ENCODE measurements at places on chromosomes 2 and 18.

GRCh38 chr2:62032096-62032495, 126.6 kb downstream of the COMMD1 start:
- DNase-seq: no peak

GRCh38 chr2:12709207-12709522, 7.6 kb upstream of the TRIB2 start:
- DNase-seq: no peak

- no peak for DNase-seq
These were observed 31.4 kb downstream of the FOSL2 start for GRCh38 chr2:28423856-28424605.

- no peak for DNase-seq
These were observed 192.5 kb downstream of the SMAD2 start for GRCh38 chr18:47737956-47738355.

GRCh38 chr18:9233771-9234440, 97.3 kb downstream of the ANKRD12 start:
- peak; percentile 13 for DNase-seq

- no peak for DNase-seq
These were observed 1412.0 kb upstream of the ZEB2 start for GRCh38 chr2:145931781-145932395.

DNA sequence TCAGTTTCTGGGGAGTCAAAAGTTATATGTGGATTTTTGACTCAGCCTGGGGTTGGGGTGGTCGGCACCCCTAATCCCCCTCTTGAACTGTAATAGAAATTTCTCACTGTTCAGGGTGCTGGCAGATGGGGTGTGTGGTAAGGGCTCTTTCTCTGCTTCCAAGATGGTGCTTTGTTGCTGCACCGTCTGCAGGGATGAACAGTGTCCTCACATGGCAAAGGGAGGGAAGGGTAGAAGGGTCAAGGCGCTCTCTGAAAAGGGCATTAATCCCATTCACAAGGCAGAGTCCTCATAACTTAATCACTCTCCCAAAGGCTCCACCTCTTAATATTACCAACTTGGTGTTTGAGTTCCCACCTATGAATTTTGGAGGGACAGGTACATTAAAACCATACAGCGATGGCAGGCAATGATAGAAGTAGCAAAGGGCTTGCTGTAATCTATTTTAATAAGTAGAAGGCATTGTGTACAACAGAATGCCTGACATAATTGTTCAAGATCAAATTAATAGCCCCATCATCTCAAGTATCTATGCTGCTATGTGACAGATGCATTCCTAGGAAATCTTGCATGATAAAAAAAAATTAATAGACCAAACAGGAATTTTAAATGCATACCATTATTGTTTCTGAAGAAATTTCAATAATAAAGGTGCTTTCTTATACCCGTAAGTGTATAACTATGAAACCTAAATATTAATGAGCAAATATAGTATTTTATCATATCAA, 28.1 kb downstream of the MMADHC start:
- no peak for DNase-seq

- DNase-seq: no peak
These were observed 293.2 kb downstream of the ALK start for GRCh38 chr2:29628108-29628745.

DNA sequence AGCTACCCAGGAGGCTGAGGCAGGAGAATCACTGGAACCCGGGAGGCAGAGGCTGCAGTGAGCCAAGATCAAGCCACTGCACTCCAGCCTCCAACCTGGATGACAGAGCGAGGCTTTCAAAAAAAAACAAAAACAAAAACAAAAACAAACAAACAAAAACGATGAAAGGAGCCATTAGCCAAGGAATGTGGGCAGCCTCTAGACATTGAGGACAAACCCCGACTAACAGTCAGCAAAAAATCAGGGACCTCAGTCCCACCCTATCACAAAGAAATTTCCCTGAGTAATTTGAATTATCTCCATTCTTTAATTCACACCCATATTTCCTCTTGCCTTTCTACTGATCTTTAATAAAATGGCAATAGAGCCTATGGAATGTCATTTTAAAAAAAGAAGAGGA, 75.8 kb downstream of the MBD2 start:
- DNase-seq: no peak

- no peak for DNase-seq
These were observed 50.2 kb downstream of the CALCRL start for GRCh38 chr2:187397886-187398285.

DNA sequence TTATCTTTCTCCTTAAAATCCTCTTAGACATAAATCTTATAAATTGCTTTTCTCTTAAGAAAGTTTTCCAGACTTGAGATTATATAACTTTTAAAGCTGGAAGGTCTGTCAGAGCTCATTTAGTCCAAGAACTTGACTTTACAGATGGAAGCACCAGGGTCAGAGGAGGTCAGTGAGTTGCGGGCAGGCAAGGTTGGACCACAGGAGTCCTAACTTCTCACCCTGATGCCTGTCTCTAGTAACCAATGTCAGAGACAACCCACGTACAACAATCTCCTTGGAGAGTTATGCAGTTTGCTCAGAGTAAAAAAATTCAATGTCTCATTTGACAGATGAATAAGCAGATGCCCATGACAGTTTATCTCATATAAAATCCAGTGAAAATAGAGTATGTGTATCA, 203.9 kb downstream of the DLGAP1 start:
- no peak for DNase-seq

DNA sequence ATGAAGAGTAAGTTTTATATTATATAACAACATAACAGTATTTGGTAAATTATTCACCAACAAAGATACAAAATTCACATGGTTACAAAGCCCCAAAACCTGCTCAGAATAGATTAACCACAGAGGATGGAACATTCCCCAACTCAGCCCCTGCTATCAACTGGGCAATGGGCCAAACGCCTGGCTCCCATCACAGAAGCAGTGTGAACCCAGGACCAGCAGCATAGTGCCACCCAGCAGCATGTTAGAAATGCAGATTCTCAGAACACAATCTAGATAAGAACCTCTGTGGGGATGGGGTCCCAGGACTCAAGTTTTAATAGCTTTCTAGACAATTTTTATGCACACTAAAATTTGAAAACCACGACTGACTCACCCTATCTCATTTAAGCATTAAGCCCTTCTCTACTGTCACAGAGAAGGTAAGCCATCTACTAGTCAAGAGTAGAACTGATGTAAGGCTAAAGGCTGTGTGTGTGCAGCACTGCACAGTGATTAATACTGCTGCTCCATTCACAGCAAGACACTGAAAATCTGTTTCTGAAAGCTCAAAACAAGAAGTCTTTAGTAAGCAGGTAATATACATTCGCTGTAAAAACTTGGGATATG, 15.2 kb downstream of the AFG3L2 start:
- DNase-seq: no peak

- no peak for DNase-seq
These were observed 23.9 kb upstream of the FRZB start for GRCh38 chr2:182890305-182890704.

DNA sequence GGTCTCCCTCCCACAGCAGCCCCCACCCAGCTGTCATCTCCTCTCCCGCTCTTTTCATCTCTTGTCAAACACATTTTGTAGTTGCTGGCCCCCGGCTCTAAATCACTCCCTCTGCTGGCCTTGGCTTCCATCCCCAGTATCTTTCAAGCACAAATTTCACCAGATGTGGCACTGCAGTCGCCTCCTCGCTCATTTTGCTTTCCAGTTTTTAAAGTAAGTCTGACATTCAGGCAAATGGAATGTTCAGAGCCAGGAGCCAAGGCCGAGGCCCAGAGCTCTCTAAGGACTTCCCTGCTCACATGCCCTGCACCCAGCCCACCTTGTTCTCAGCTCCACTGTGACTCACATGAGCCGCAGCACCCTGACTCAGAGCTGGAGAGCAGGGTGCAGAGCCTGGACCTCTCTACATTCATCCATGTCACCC, 158.4 kb downstream of the GALNT14 start:
- no peak for DNase-seq

GRCh38 chr2:6008726-6009125, 316.5 kb downstream of the SOX11 start:
- no peak for DNase-seq

DNA sequence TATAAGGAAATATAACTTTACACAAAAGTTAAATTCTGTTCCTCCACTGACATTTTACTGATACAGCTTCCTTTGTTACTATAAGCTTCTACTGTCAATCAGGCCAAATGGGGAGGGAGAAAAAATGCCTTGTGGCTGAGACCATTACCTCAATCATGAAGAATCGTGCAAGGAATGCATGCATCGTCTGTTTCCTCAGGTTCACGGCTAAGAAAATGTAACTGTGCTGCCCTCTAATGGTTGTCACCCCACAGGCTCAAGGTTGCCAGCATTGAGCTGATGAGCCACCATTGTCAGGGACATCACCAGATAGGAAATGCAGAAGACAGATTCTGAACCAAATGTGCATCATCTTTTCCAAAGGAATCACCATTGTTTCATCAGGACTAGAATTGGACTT, 426.9 kb downstream of the CDH2 start:
- DNase-seq: peak; percentile 22

DNA sequence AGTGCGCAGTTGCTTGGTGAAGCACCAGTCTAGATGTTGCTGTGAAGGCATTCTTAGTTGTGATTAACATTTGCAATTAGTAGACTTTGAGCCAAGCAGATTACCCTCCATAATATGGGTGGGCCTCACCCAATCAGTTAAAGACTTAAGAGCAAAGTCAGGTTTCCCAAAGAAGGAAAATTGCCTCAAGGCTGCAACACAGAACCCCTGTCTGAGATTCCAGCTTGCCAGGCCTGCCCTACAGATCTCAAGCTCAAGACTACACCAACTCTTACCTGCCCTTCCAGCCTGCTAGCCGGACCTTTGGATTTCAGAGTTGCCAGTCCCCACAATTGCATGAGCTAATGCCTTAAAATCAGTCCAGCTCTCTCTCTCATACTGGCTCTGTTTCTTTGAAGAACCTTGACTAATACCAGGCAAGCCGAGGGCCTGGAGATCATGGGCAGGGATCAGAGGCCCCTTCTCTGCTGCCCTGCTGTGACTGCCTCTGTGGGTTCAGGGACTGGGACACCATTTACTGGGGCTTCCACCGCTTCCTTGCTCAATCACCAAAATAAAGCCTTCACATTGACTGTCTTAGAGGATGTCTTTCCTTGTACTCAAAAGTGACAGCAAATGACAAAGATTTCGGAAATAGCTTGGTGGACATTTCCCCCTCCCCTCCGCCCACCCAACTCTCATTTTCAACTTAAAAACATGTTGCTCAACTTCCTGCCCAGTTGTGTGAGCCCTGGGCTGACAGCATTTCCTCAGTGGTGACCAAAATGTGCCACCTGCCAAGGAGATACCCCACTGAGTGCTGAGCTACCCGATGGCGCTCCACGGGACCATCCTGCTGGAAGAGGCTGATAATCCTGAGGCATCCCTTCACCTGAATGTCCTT, 86.7 kb downstream of the GALNT14 start:
- no peak for DNase-seq

GRCh38 chr2:240250985-240251847, 110.8 kb upstream of the OTOS start:
- DNase-seq: peak; percentile 93

- DNase-seq: no peak
These were observed 17.0 kb downstream of the SLC20A1 start for GRCh38 chr2:112662704-112663103.

GRCh38 chr2:156818944-156819343, 382.8 kb downstream of the GPD2 start:
- no peak for DNase-seq

DNA sequence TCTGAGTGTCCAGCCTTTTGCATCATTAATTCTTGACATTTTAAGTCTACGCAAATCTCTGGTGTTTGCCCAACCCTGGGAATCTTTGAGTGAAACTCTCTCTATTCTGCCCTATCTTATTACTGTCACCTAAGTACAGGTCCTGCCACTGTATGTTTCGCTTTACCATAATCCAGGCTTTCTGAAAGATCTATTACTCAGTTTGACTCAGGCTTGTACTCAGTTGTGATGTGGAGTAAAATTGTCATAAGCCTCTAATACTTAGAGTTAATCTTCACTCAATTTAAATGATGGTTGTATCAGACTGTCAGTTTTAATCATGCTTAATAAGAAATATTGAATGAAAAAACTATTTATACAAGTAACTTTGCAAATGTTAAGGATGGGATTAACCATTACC, 30.3 kb upstream of the RAPGEF4 start:
- no peak for DNase-seq

DNA sequence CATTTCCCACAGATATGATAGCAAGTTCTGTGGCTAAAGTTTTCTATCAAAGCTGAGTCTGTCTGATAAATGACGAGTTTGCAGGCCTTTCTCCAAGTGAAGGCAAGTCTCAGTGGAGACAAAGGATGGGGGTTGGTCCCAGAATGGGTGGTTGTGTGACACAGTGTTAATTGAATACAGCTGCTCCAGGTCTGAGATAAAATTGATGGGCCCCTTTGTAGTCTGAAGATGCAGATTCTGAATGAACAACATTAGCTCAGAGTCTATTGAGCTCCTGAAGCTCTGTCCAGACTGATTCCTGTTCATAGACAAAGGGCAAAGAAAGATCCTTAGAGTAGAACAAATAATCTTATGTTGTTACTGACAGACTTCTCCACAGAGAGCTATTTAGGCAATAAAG, 296.9 kb upstream of the CYRIA start:
- DNase-seq: no peak

DNA sequence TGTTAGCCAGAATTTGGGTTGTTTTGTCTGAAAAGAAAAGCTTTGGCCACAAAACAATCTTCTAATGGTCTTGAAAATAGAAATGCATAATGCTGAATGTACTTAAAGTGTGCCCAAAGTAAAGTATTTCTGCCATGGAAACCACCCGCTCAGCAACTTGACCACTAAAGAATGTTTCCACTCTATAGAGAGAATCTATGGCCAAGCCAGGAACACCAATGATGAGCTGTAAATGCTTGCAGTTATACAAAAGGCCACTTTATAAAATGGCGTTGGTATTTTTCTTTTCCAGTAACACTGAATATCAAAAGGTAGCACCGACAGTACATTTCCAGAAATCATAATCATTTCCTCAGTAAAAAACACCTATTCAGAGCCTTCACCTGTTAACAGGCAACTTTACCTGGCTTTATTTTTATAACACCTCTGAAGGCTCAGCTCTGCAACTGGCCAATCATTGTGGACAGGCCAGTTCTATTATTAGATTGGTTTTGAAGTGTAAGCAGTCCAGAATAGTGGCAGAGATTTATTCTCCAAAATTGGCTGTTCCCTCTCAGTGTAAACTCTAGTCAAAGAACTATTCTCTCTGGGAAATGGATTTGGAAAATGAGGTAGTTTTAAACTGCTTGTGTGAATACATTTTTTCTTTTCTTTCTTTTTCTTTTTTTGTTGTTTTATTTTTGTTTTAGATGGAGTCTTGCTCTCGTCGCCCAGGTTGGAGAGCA, 36.1 kb downstream of the SLC40A1 start:
- DNase-seq: no peak
